ENCODE measurements at places on chromosomes 3 and 15. TPM values are rescaled to one million over a fixed set of nuclear protein-coding genes. Genes with fewer than 3 reads are reported as not detected.

DNA sequence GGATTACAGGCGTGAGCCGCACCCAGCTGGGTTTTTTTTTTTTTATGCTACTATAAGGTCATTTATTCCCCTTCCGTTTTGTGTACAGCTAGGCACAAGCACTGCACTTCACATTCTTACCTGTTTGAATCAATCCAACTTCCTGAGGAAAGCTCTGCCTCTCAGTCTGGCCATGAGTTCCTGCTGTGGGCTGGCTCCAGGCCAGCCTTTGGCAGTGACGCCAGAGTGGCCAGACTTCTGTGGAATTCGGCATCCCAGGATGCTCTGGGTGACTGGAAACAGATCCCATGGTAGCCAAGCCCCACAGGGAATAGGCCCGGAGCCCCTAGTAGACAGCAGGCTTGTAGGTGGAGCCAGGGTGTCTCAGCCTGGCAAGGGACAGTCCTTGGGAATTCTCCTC, 21.5 kb upstream of the TIMP4 start:
- peak; percentile 88 for DNase-seq

DNA sequence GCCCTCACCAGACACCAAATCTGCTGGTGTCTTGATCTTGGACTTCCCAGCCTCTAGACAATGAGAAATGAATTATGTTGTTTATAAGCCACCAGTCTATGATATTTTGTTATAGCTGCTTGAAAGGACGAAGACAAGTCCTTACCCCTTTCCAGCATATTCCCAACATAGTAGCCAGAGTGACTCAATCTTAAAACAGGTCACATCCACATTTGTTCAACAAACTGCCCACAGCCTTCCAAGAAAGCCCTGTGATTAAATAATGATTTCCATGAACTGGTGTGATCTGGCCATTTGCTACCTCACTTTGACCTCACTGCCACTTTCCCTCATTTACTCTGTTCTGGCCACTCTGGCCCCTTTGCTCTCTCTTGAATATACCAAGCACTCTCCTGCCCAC, 193.7 kb upstream of the CFAP20DC start:
- DNase-seq = no peak

- DNase-seq = no peak
Observed at GRCh38 chr15:68572309-68572708, 6.5 kb upstream of the CORO2B start.

- DNase-seq = no peak
Observed at GRCh38 chr15:93249623-93250022, 160.6 kb upstream of the RGMA start.

GRCh38 chr3:32177702-32178198, 60.7 kb upstream of the CMTM8 start:
- DNase-seq = peak; percentile 67

The OIP5 gene
- total RNA-seq = not detected

The GOLGA8R gene
- total RNA-seq = 25.0 TPM
